Activated CD8-positive, alpha-beta memory T cell treated with anti-CD3 and anti-CD28 coated beads for 48 hours (primary cell): ENCODE measurements at places on chromosomes 2 and 18.

DNA sequence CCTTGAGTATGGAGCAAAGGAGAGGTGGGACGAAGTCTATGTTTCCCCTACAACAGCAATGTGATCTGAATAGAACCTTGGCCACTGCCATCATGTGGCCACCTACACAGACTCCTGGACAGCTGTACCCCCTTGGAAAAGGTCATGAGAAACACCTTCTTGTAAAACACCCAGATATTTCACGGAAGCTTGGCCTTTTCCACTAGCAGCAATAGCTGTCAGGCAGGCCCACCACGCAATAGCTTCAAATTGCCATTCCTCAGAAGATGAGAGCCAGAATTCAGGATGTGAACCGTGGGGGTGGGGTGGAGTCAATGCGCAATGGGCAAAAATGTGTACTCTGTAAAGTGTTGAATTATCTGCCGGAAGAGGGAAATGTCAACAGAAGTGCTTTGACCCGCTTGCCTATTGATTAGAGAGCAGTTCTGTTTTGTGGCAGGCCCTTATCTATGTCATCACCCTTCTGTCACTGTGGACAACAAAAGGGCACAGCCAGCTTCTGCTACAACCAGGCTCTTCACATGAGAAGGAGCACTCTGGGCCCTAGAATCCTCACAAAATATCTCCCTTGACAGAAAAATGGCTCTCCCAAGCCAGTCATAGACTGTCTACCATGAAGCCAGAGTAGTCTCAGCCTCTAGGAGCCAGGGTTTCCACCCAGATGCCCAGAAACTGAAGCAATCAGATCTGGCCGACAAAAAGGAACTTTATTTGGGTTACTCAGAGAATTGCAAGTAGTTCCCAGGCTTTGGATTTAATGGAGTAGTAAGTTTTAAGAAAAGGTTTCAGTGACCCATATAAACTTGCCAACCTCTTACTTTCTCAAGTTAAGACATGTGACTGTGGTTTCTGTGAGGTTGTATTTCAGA lies 9.5 kb downstream of the INPP1 start:
- no peak for DNase-seq

DNA sequence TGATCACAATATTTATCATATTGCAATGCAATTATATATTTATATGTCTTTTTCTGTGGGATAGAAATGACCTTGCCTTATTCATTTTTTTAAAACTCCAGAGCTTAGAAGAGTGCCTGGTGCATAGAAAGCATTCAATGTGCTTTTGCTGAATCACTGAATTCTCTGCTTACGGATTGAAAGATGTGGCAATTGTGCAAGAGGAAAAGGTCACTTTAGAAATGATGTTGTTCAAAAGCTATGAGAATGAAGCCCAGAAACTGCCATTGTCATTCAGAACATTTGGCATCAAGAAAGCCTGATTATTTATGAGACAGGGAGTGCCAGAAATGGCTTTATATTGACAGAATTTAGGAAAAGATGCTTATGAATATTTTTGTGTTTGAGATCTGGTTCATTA lies 678.6 kb upstream of the CDH2 start:
- DNase-seq: no peak

GRCh38 chr2:56088411-56088810 lies 95.4 kb upstream of the CCDC85A start:
- DNase-seq: no peak

GRCh38 chr18:53843113-53843760 lies 381.2 kb downstream of the MBD2 start:
- no peak for DNase-seq

- DNase-seq: no peak
Measured at GRCh38 chr2:47724221-47724981, 58.5 kb upstream of the MSH6 start.

DNA sequence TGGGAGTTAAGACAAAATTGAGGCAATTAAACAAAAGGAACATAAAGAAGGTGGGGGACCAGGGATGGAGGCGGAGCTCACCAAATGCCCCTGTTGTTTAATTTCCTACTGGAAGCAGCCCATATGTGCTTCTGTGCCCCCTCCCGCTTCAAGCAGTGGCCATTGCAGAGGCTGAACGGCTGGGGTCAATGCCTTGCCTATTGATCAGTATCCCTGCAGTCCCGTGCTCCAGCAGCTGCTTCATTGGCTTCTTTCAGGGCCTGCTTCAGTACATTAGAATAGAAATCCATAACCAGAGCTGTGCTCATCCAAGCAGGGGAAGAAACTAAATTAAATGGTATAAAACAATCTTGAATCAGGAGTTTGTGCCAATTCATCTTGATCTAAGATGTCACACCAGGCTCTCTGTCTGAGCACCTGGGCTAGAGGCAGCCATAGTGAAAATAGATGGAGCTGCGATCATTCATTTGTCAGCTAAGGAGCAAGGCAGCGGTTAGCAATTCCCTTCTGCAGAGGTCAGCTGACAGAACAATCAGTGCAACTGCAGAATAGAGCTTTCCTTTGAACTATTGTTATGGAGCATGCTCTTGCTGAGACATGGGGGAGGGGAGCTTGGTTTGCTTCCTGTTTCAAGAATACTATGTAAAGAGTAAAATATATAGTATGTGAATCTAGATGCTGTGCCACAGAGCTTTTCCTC lies 222.4 kb downstream of the WDR7 start:
- no peak for DNase-seq

DNA sequence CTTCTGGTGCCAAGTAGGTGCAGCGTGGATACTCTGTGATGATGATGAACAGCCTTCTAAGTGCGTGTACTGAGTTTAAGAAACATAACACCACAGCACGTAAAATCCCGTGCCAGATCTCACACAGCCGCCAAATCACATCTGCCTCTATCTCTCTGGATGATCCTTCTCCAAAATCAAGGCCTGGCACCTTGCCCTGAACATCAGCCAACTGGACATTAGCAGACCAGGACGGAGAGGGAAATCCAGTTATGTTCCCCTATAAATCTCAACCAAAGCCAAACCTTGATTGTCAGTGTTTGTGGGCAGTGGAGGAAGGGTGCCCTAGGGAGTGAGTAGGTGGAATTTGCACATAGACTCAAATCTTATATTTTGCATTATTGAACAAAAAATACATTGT lies 164.3 kb downstream of the MIB1 start:
- DNase-seq: no peak
